Bladder microvascular endothelial cell (primary cell): ENCODE measurements at places on chromosomes 5 and 9. TPM values are rescaled to one million over a fixed set of nuclear protein-coding genes. Genes with fewer than 3 reads are reported as not detected.

SPINK7 gene
- not detected in 2 replicates for total RNA-seq

TAF11L14 gene
- total RNA-seq: not detected in 2 replicates

SHOC1 gene
- not detected in 2 replicates for total RNA-seq

RAD1 gene
- 22.5 and 23.8 TPM in 2 replicates for total RNA-seq

SLC28A3 gene
- not detected in 2 replicates for total RNA-seq

LSM11 gene
- 6.0 and 7.6 TPM in 2 replicates for total RNA-seq

SPATA6L gene
- 0.97 and 6.7 TPM in 2 replicates for total RNA-seq

MUSK gene
- not detected in 2 replicates for total RNA-seq

SNX24 gene
- 5.7 and 5.8 TPM in 2 replicates for total RNA-seq

PCSK5 gene
- 1.8 and 2.5 TPM in 2 replicates for total RNA-seq

LCN2 gene
- total RNA-seq: not detected in 2 replicates

NOXA1 gene
- total RNA-seq: 0.97 and 2.1 TPM in 2 replicates

PROB1 gene
- total RNA-seq: 2.1 and 5.8 TPM in 2 replicates

SH2D3C gene
- total RNA-seq: 43.5 and 83.7 TPM in 2 replicates

OTULIN gene
- total RNA-seq: 10.7 and 22.1 TPM in 2 replicates

LCN1 gene
- not detected in 2 replicates for total RNA-seq

FAM81B gene
- total RNA-seq: not detected in 2 replicates

TNC gene
- total RNA-seq: 1.6 and 29.5 TPM in 2 replicates

CCL28 gene
- 0.81 and 2.0 TPM in 2 replicates for total RNA-seq

CCDC152 gene
- 0.06 and 0.16 TPM in 2 replicates for total RNA-seq

RFESD gene
- 0.97 and 1.2 TPM in 2 replicates for total RNA-seq

PCDHGA2 gene
- total RNA-seq: 0.81 and 1.9 TPM in 2 replicates

ADCY2 gene
- total RNA-seq: not detected in 2 replicates

PCDHGB5 gene
- 8.1 and 23.0 TPM in 2 replicates for total RNA-seq

GABRA1 gene
- total RNA-seq: not detected in 2 replicates

EMB gene
- total RNA-seq: under 0.01 and 0.25 TPM in 2 replicates

SLC36A1 gene
- total RNA-seq: 1.9 and 3.2 TPM in 2 replicates

HTR1A gene
- not detected in 2 replicates for total RNA-seq

CHSY3 gene
- 2.6 and 6.5 TPM in 2 replicates for total RNA-seq

CDH6 gene
- total RNA-seq: 0.16 and 0.19 TPM in 2 replicates

BICD2 gene
- total RNA-seq: 36.4 and 83.5 TPM in 2 replicates

SPATA31C1 gene
- not detected in 2 replicates for total RNA-seq

HSPB3 gene
- total RNA-seq: not detected in 2 replicates

SLC25A2 gene
- total RNA-seq: 0.16 and 0.44 TPM in 2 replicates

ARSK gene
- total RNA-seq: 2.4 and 3.0 TPM in 2 replicates

GFRA3 gene
- total RNA-seq: not detected in 2 replicates

SELENOP gene
- total RNA-seq: 33.8 and 63.1 TPM in 2 replicates

GNE gene
- 9.2 and 21.6 TPM in 2 replicates for total RNA-seq

CREBRF gene
- total RNA-seq: 10.0 and 27.3 TPM in 2 replicates

SPINK6 gene
- not detected in 2 replicates for total RNA-seq

PITX1 gene
- total RNA-seq: not detected in 2 replicates

CMYA5 gene
- 0.06 TPM in 1 of 2 replicates, not detected in the other for total RNA-seq

CCNI2 gene
- under 0.01 and 0.06 TPM in 2 replicates for total RNA-seq

FAM221B gene
- not detected in 2 replicates for total RNA-seq
